ENCODE measurements at places on chromosomes 12 and 14.

DNA sequence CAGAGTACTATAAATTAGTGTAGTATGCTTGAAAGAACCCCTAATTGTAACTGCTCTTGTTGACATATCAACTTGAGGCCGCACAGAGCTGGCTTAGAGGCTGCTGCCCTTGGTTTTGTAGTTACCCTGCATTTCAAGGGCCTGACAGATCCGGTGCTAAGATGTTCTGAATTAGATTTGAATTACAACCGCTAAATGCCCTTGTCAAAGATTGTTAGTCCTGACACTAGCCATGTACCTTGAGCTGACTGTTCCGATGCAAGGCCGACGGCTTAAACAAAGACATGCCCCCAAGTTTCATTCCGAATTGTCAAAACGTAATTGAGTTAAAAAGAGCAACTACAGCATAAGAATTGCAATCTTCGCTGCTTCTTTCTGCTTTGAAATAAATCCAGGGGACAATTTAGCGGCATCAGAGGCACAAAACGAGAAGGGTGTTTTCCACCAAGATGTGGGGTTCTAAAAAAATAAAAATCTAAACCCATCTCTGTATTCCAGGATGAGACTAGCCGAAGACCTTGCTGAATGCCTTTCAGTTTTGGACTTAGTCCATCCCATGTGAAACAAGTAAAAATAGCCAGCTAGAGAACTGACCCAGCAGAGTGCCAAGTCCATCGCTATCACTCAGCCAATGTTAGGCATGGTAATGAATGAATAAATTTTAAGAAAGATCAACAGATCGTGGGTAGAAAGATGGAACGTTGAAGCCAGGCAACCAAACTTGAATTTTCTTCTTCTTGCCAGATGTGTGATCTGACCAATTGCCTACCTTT lies 148.7 kb downstream of the DICER1 start:
- no peak for DNase-seq

- peak; percentile 16 for DNase-seq
Observed at GRCh38 chr14:104393898-104394381, 185.6 kb upstream of the C14orf180 start.

- no peak for DNase-seq
Observed at GRCh38 chr14:76782885-76783566, 21.8 kb downstream of the VASH1 start.

- DNase-seq, result peak; percentile 61
Observed at GRCh38 chr14:59455411-59455810, 9.8 kb downstream of the GPR135 start.
